Glutamatergic neuron (in vitro differentiated cells): ENCODE measurements at places on chromosomes 6 and 20. TPM values are rescaled to one million over a fixed set of nuclear protein-coding genes. Genes with fewer than 3 reads are reported as not detected.

GRCh38 chr6:38996676-38997075 is 51.9 kb upstream of the GLP1R start:
- no peak for DNase-seq
- H3K4me3 ChIP-seq = no peak overlapping the region
- no peak overlapping the region for H3K27ac ChIP-seq
- no peaks in the 10 kb centered on the region for H3K4me1 ChIP-seq
- H3K27me3 ChIP-seq = peaks cover 2% of the 10 kb centered on the region

DNA sequence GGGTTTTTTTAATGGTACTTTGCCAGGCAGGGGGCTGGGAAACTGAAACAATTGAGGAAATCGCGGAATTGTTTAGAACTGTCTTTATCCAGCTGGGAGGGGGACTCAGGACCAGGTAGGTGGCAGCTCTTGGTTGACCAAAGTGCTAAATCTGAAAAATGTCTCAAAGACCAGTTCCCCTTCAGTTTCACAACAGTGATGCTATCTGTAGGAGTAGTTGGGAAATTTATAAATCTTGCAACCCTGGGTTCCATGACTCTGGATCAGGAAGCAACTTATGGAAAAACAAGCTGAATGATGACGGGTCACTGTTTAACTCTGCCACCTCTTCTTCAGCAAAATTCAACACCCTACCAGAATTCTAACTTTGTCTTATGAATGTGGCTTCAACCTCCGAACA is 99.7 kb downstream of the FAM50B start:
- H3K27ac ChIP-seq = no peak overlapping the region
- no peak for DNase-seq
- peaks cover 2% of the 10 kb centered on the region for H3K4me1 ChIP-seq
- no peaks in the 10 kb centered on the region for H3K27me3 ChIP-seq
- peaks cover 5% of the 10 kb centered on the region for H3K36me3 ChIP-seq

DNA sequence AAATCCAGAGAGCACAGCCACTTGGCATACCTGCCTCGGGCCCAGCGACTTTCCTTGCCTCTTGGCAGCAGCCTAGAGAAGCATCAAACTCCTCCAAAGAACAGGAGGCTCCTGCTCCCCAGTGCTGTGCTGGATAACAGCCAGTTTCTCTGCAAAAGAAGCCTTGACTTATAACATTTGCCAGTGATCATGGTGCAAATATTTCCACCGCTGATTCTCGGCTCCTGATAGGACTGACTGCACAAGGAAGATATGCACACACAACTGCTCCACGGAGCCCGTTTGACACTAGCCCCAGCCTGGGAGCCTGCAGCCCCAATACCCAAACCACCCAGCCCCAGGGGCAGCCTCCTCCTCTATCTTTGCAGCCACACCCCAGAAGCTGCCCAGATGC is 17.5 kb downstream of the ACSS1 start:
- peaks cover 1% of the 10 kb centered on the region for H3K27me3 ChIP-seq
- no peaks in the 10 kb centered on the region for H3K4me1 ChIP-seq
- H3K4me3 ChIP-seq = no peak overlapping the region
- H3K36me3 ChIP-seq = no peaks in the 10 kb centered on the region

DNA sequence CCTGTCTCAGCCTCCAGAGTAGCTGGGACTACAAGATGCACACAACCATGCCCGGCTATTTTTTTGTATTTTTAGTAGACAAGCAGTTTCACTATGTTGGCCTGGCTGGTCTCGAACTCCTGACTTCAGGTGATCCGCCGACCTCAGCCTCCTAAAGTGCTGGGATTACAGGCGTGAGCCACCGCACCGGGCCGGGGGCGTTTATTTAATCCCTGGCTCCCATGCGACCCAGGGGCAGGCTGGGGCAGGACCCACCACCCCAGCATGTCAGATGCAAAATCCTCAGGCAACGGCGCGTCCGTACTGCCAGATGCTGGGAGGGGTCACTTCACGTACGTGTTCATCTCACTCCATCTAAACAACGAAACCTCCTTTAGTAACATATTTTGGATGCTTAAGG is 518.7 kb upstream of the NOX3 start:
- DNase-seq = no peak
- H3K4me3 ChIP-seq = no peak overlapping the region
- H3K36me3 ChIP-seq = no peaks in the 10 kb centered on the region
- H3K4me1 ChIP-seq = no peaks in the 10 kb centered on the region

DNA sequence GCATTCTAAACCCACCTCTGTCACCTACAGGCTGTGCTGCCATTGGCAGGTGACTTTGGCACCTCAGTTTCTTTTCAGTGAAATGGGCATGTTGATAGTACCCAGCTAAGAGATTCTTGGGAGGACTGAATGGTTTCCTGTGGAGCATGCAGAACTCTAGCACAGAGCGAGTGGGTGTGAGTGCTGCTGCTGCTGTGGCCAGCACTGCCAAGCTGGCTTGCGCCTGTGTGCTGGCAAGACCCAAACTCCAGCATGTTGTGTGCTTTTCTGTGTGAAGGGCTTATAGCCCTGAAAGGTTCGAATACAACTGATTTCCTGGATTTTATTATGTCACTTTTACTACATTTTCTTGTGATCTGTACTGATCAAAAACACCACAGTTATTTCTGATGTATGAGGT is 78.1 kb upstream of the KIF25 start:
- DNase-seq = no peak
- H3K4me1 ChIP-seq = no peaks in the 10 kb centered on the region
- H3K27ac ChIP-seq = no peak overlapping the region
- H3K4me3 ChIP-seq = no peak overlapping the region

DNA sequence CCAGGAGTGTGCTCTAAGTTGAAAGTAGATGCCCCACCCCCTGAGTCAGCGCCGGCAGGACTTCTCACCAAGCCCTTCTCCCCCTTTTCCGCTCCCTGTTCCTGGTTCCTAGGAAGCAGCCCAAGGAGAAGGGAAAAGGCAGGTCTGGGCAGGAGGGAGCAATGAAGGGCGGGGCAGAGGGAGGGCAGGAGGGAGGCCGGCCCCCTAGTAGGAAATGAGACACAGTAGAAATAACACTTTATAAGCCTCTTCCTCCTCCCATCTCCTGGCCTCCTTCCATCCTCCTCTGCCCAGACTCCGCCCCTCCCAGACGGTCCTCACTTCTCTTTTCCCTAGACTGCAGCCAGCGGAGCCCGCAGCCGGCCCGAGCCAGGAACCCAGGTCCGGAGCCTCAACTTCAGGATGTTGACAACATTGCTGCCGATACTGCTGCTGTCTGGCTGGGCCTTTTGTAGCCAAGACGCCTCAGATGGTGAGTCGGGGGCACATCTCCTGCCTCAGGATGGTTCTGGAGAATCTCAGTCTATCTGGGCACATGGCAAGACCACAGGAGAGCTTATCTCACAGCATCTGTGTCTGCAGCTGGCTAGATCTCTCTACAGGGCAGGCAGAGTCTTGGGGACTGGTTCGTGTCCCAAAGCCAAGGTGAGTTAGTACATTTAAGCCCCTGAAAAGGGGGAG is at the start of gene PROCR:
Gene PROCR, plus strand, starts transcription at position 320 of the 681 bp plus-strand sequence. Its CDS starts 83 bp downstream, at position 403.
- no peak within 1 kb of the TSS for H3K27ac ChIP-seq
- no peaks in the 10 kb centered on the region for H3K36me3 ChIP-seq
- peaks cover 4% of the 10 kb centered on the region for H3K27me3 ChIP-seq
- H3K4me1 ChIP-seq = peaks cover 4% of the 10 kb centered on the region

- H3K27ac ChIP-seq = no peak overlapping the region
- no peaks in the 10 kb centered on the region for H3K27me3 ChIP-seq
- no peak overlapping the region for H3K4me3 ChIP-seq
- H3K36me3 ChIP-seq = peaks cover 6% of the 10 kb centered on the region
Measured at GRCh38 chr6:8481727-8482126, 46.4 kb upstream of the SLC35B3 start.

DNA sequence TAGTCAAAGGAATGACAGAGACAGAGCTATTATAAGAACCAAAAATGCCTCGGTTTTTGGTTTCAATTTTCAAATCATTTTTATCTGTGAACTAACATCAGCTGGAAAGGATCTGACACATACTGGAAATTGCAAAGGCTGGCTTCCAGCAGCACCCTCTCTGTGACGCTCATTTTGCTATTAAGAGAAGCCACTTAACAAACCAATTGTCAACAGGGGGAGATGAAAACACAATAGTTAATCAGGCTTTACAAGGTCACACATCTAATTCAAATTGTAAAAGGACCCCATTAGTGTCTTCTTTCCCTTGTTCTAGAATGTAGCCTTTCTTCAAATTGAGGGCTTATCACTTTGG is 160.5 kb downstream of the TFAP2B start:
- H3K4me3 ChIP-seq = no peak overlapping the region
- H3K4me1 ChIP-seq = no peaks in the 10 kb centered on the region
- no peaks in the 10 kb centered on the region for H3K36me3 ChIP-seq
- H3K27me3 ChIP-seq = no peaks in the 10 kb centered on the region
- H3K27ac ChIP-seq = no peak overlapping the region
- DNase-seq = no peak

DNA sequence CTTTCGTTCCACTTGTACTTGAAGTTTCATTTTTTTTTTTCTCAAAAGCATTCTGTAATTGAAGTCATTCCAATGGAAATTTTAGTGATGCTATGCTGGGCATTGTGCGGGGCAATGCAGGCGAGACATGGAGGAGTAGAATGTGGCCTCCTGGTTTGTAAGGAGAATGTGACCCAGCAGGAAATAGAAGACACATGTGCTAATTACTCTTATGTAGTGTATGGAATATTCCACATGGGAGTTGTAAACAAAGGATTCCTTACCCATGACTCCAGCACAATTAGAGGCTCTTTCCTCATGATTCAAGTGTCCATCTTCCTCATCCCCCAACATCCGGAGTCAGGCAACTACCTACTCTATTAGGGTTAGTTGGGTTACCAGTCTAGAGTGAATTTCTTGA is 14.9 kb upstream of the RFPL4B start:
- peaks cover 16% of the 10 kb centered on the region for H3K36me3 ChIP-seq
- no peaks in the 10 kb centered on the region for H3K27me3 ChIP-seq
- H3K27ac ChIP-seq = no peak overlapping the region

GRCh38 chr6:133906050-133906449 is 17.1 kb downstream of the TCF21 start:
- no peaks in the 10 kb centered on the region for H3K27me3 ChIP-seq
- DNase-seq = no peak
- no peak overlapping the region for H3K27ac ChIP-seq
- peaks cover 5% of the 10 kb centered on the region for H3K36me3 ChIP-seq
- H3K4me3 ChIP-seq = no peak overlapping the region
- no peaks in the 10 kb centered on the region for H3K4me1 ChIP-seq

GRCh38 chr6:10351791-10352190 is 63.1 kb downstream of the TFAP2A start:
- DNase-seq = no peak
- no peaks in the 10 kb centered on the region for H3K36me3 ChIP-seq
- H3K27me3 ChIP-seq = no peaks in the 10 kb centered on the region
- no peak overlapping the region for H3K4me3 ChIP-seq
- no peaks in the 10 kb centered on the region for H3K4me1 ChIP-seq

GRCh38 chr6:75601304-75602245 is at the start of gene SENP6:
TSS of gene SENP6 (plus strand) at chr6:75601880. CDS start at chr6:75602525, 645 bp downstream.
- H3K4me3 ChIP-seq = peak within 1 kb of the TSS; percentile 99
- no peaks in the 10 kb centered on the region for H3K36me3 ChIP-seq
- peaks cover 5% of the 10 kb centered on the region for H3K27me3 ChIP-seq
- peak; percentile 91 for DNase-seq

DNA sequence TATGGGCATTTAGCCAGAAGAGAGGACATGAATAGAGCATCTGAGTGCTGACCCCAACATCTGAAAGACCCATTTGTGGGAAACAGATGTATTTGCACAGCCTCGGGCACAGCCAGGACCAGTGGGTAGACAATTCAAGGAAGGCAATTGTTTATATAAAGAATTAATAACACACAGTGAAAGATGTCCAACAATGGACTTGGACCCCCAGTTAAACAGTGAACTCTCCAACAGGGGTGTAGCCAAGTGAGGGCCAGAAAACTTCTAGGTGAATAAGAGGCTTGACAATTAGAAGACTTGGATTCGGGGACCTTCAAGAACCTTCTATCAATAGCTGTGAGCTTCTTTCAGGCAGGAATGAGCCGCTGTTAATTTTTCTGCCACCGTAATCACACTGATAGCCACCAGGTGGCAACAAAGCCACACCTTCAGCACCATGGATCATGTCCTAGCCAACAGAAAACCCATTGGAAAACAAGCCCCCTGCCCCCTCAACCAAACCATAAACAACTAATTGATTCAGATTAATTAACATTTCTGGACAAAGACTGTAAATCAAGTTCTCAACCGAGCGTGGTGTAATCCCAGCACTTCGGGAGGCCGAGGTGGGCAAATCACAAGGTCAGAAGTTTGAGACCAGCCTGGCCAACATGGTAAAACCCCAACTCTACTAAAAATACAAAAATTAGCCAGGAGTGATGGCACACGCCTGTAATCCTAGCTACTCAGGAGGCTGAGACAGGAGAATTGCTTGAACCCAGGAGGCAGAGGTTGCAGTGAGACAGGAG is 8.8 kb upstream of the SRSF6 start:
- peaks cover 2% of the 10 kb centered on the region for H3K4me1 ChIP-seq
- peak; percentile 46 for DNase-seq
- no peak overlapping the region for H3K4me3 ChIP-seq

DNA sequence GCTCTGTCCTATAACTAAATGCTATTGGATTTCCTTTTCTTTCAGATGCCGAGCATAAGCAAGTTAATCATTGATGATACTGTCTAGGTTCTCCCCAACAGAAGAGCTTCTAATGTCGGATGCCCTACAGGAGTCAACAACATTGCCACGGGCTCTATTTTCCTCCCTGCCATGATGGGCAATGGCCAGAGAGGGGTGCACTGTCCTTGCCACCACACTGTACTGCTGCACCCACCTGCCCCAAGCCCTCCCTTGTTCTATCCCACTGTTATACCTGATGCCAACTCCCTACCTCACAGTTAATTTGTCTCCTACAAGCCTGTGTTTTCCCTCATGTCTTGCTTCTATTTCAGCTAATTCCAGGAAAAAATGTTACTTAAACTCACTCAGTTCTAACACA is 773.6 kb upstream of the CHD6 start:
- H3K4me1 ChIP-seq = no peaks in the 10 kb centered on the region
- H3K36me3 ChIP-seq = peaks cover 4% of the 10 kb centered on the region
- DNase-seq = no peak
- no peak overlapping the region for H3K4me3 ChIP-seq
- no peak overlapping the region for H3K27ac ChIP-seq
- no peaks in the 10 kb centered on the region for H3K27me3 ChIP-seq

- peaks cover 10% of the 10 kb centered on the region for H3K4me1 ChIP-seq
- H3K27ac ChIP-seq = no peak overlapping the region
- H3K27me3 ChIP-seq = peaks cover 3% of the 10 kb centered on the region
- no peak for DNase-seq
- no peak overlapping the region for H3K4me3 ChIP-seq
- no peaks in the 10 kb centered on the region for H3K36me3 ChIP-seq
Measured at GRCh38 chr6:34904990-34905613, 16.0 kb downstream of the ANKS1A start.

DNA sequence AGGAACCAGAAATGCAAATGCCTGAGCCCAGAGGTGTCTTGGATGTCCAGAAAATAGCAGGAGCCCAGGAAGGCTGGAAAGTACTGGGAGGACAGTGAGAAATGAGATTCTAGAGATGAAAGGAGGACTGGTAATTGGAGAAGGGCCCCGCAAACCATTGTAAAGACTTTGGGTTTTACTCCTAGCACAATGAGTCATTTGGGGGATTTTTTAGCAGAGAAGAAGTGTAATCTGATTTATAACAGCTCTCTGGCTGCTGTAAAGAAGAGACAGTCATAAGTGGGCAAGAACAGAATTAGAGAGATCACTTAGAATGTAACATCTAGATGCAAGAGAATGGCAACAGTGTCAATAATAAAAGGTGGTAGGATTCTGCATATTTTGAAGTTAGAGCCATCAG is 40.2 kb downstream of the SLC35F1 start:
- no peak overlapping the region for H3K4me3 ChIP-seq
- no peaks in the 10 kb centered on the region for H3K27me3 ChIP-seq
- DNase-seq = no peak
- H3K4me1 ChIP-seq = peaks cover 12% of the 10 kb centered on the region
- H3K36me3 ChIP-seq = no peaks in the 10 kb centered on the region

The SAMD3 gene
- 1.6 TPM for total RNA-seq

The SLC22A3 gene
- not detected for total RNA-seq

The NRN1 gene
- total RNA-seq = 48.5 TPM

The SLA2 gene
- not detected for total RNA-seq

The MYLK4 gene
- total RNA-seq = 0.49 TPM
